Osteoblast (primary cell): ENCODE measurements at places on chromosomes 5 and 9. TPM values are rescaled to one million over a fixed set of nuclear protein-coding genes. Genes with fewer than 3 reads are reported as not detected.

FUBP3 gene
- 45.6 and 46.3 TPM in 2 replicates for total RNA-seq

GRCh38 chr9:114434878-114435311 lies 47.1 kb upstream of the AKNA start:
- no peak for DNase-seq

GRCh38 chr9:93979721-93980120 lies 24.6 kb upstream of the BARX1 start:
- no peak for DNase-seq

DNA sequence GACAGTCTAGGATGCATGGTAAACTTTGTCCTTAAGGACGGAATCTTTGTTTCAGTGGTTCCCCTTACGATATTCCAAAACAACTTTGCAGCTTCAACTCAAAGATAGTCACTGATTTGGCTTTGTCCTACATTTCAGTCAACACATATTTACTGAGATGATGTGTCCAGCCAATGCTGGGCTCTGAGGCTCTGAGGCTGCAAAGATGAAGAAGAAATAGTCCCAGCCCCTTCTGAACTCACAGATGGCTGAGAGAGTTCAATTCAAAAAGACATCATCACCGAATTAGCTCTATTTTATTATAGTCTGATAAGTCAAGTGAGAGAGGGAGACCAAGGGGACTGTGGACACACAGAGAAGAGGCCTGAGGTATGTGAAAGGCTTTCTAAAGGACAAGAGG lies 544.0 kb downstream of the ACTL7B start:
- DNase-seq, result no peak

- DNase-seq, result no peak
Observed at GRCh38 chr5:123294544-123294943, 128.7 kb downstream of the CEP120 start.

GRCh38 chr9:131203431-131204218 lies 72.7 kb downstream of the FAM78A start:
- DNase-seq, result no peak
